ENCODE measurements at places on chromosomes 11 and 22. TPM values are rescaled to one million over a fixed set of nuclear protein-coding genes. Genes with fewer than 3 reads are reported as not detected.

Gene MISFA
- total RNA-seq = 4.8 TPM

Gene GLYAT
- not detected for total RNA-seq

Gene OR52E8
- not detected for total RNA-seq

Gene CRYBB1
- total RNA-seq = not detected

All from mammary epithelial cell (primary cell).